Kidney (tissue), 22 donors: ENCODE measurements at places on chromosomes 11 and 22. TPM values are rescaled to one million over a fixed set of nuclear protein-coding genes. Genes with fewer than 3 reads are reported as not detected.

PHF5A gene
- total RNA-seq = 34.0 TPM

GRCh38 chr22:47091246-47091651 lies 328.8 kb downstream of the TBC1D22A start:
- H3K27me3 ChIP-seq = no peaks in the 10 kb centered on the region
- H3K4me1 ChIP-seq = no peaks in the 10 kb centered on the region
- H3K4me3 ChIP-seq = peak overlapping the region; percentile 41
- H3K36me3 ChIP-seq = no peaks in the 10 kb centered on the region

DNA sequence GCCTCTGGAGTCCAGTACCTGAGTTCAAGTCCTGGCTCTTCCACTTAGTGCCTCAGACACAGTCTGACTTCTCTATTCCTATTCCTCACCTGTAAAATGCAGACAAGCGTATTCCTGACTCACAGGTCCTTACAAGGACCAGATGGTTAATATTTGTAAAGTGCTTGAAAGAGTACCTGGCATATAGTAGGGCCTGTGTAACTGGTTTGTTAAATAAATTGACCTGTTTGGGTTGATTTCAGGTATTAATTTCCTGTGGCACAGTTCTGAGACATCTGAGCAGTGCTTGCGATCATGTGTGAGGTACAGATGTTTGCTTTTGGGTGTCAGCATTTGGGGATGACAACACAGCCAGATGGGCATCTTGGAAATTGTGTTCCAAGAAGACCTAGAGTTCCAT lies 127.5 kb downstream of the APIP start:
- H3K27me3 ChIP-seq = no peaks in the 10 kb centered on the region
- no peak overlapping the region for H3K27ac ChIP-seq
- no peak overlapping the region for H3K4me3 ChIP-seq
- no peaks in the 10 kb centered on the region for H3K36me3 ChIP-seq
- no peaks in the 10 kb centered on the region for H3K4me1 ChIP-seq

DNA sequence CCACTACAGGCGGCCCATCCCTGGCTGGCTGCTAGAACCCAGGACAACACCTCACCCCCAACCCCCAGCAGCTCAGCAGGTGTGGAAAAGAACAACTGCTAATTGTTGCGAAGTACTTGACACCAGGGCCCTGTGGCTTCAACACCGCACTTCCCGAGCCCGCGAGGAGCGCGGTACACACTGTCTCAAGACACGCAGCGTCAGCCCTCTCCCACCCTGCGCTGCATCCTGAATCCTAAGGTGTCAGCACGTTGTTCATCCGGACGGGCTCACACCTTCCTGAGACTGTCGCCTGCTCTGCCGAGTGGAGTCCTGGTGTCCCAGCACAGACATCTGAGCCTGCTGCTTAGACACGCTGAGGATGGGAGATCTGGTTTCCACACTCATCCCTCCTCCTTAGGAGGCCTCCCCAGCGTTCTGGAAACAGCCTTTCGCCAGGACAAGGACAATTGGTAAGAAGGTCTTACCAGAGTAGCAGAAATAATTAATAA lies 1336.2 kb downstream of the BRD1 start:
- no peak overlapping the region for H3K27ac ChIP-seq
- peak; percentile 65 for DNase-seq
- no peaks in the 10 kb centered on the region for H3K4me1 ChIP-seq
- no peaks in the 10 kb centered on the region for H3K36me3 ChIP-seq
